ENCODE measurements at places on chromosomes 2 and 18.

DNA sequence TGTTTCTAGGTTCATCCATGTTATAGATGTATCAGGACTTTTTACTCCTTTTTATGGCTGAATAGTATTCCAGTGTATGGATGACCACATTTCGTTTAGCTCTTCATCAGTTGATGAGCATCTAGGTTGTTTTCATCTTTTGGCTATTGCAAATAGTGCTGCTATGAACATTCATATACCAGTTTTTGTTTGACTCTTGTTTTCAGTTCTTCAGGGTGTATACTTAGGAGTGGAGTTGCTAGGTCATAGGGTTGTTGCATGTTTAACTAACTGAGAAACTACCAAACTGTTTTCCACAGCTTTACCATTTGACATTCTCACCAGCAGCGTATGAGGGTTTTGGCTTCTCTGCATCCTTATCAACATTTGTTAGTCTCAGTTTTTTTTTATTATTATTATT, 25.8 kb upstream of the NAPG start:
- DNase-seq = no peak

DNA sequence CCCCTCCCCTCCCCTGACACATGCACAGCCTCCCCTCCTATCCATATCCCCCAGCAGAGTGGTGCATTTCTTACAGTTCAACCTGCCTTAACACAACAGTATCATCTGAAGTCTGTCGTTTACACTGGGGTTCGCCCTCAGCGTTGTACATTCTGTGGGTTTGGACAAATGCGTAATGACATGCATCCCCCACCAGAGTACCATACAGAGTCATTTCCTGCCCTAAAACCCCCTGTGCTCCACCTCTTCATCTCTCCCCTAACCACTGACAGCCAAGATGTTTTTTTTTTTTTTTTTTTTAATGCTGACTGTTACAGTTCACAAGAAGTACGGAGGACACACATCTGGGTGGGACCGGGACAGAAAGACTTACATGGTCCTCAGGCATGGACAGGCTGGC, 22.6 kb downstream of the POMC start:
- DNase-seq = no peak

DNA sequence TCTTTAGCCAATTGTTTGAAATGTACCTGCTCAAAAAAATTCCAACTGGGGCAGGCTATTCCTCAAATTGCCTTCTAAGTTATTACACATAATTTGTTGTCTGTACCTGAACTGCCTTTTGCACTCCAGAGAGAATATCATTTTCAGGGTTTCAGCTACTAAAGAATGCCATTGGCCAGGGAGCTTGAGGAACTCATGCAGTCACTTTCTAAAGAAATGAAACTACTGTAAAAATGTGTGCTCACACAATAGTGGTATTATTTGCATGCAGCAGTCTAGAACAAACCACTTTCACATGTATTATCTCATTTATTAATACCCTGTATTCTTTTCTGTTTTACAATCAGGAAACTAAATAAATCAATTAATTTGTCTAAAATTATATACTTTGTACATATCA, 152.2 kb downstream of the PID1 start:
- DNase-seq = no peak

DNA sequence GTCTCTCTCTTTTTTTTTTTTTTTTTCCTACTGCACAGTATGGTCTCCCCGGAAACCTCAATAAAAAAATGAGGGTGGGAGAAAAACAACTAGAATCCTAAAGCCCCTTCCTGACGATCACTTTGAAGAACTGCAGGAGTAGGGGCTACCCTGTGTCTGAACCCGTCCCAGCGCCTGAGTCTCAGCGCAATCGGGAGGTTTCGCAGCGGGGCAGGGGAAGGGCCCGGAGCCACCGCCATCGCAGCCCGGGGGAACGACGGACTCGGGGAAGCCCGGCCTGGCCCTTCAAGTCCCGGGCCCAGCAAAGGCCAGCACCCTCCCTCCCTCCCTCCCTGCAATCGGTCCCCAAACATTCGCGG, 411 bp downstream of the NARS1 start:
- DNase-seq = no peak

GRCh38 chr2:122300758-122301157, 545.3 kb downstream of the TSN start:
- no peak for DNase-seq

DNA sequence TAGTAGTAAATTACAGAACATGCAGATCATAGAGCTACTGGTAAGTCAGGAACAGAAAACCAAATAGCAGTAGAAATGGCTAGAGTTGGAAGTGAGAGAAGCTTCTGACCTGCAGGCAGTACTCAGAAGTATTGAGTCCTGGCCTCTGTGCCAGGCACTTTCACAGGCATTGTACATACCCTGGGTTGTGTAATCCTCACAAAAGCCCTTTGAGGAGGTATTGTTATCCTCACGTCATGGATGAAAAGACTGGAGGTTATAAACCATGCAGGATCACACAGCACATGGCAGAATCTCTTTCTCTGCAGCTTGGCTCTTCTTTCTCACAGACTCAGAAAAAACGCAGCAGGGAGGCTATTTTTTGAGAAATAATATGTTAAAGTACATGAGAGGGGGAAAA, 789.3 kb upstream of the FAM98A start:
- DNase-seq = no peak

GRCh38 chr2:172888714-172889669, 153.3 kb downstream of the RAPGEF4 start:
- no peak for DNase-seq

DNA sequence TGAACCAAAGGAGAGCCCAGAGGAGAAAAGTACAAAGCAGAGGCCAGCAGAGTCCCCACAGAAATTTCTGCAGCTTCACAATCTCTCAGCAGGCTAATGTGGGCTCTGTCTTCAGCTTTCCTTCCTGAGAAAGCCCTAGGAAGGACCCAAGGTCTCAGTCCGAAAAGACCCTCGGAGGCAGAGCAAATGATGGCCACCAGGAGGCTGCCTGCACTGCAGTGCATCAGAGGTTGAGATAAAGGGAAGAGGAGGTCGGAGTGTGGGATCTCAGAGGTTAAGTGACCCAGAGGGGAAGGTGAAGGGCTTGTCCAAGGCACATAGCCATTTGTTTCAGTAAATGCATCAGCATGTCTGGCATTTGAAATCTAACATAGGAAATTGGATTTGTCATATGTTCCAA, 299.1 kb upstream of the SLC14A2 start:
- DNase-seq = no peak

Measured in activated CD4-positive, alpha-beta T cell treated with anti-CD3 and anti-CD28 coated beads for 1 hour (primary cell).